A673 (cell line): ENCODE measurements at places on chromosomes 1 and 21.
A peak's percentile ranks its signal among the peaks of the same experiment; 100 is the strongest.

DNA sequence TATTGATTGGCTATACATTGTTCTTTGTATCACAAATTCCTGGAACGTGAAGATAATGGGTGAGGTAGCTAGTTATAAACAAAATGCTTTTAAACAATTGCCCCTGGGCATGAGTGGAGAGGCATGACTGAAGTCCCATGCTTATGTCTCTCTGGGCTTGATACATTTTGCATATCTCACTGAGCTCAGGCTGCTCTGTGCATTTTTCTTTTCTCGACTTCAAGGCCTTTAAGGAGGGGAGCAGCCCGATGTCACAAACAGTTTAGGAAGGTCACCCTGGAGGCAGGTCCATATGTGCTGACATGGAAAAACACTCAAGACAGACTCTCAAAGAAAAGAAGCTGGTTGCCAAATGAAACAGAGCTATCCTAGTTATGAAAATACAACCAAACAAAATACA lies 80.1 kb upstream of the PUM1 start:
- DNase-seq = no peak

DNA sequence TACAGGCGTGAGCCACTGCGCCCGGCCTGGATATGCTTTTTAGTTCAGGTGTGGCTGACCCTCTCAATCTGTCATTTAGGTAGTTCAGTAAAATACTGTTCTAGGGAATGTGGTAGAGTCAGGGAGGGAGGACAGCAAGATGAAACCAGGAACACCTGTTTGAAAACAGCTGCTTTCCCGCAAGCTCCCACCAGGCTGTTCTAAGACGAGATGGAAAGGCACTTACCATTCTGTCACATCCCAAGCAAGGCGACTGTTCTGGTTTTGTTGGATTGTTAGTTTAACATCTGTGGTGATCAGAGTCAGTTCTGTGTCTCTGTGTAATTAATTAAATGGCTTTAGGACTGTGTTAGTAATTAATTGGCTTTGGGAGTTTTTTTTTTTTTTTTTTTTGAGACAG lies 2.9 kb downstream of the CHAF1B start:
- DNase-seq = no peak

DNA sequence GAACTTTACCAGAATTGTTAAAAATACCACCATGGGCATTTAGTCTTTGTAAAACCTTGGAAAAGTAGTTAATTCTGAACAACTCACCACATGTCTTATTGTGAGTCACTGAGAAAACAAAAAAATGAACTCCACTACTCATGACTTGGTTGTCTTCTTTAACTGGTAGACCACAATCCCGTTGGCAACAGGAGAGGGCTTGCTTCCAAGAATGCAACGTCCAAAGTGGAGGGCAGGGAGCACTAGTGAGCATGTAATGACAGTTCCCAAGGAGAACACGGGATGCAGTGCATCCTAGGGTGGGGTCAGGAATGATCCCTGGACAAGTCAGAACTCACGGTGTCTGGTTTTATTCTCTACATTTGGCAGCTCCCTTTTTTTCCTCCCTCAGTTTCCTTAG lies 15.2 kb upstream of the HMCN1 start:
- peak; percentile 74 for DNase-seq

DNA sequence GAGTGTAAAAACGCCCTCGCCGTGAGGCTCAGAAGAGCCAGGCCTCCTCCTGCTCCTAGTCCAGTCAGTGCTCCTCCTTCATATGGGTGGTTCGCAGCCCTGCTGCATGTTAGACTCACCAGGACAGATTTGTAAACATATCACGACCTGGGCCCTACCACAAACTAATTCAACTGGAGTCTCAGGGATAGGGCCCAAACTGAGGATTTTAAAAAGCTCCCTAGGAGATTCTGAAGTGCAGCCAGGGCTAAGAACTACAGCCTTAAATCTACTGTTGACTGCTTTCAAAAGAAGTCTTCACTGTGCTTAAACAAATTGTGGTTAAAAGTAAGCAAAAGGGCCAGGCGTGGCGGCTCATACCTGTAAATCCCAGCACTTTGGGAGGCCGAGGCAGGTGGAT lies 57.0 kb downstream of the CAMTA1 start:
- no peak for DNase-seq

GRCh38 chr1:12618965-12619791 lies 1.2 kb upstream of the DHRS3 start:
- peak; percentile 55 for DNase-seq

DNA sequence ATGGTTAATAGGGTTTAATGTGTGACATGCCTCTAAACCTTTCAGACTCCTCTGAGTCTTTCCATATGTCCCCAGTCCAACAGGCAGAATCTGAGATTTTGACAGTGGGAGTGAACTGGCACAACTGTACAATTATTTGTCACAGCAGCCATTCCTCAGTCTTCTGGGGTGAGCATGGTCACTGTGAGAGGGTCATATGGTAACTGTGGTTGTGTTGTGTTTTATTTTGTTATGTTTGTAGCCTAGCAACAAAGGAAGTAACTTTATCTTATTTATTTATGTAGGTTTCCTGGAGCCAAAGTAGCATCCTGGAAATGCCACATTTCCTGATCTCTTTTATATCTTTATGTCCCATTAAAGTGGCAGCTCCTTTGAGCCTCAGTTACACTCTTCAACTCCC lies 1067.9 kb downstream of the TTLL7 start:
- no peak for DNase-seq

DNA sequence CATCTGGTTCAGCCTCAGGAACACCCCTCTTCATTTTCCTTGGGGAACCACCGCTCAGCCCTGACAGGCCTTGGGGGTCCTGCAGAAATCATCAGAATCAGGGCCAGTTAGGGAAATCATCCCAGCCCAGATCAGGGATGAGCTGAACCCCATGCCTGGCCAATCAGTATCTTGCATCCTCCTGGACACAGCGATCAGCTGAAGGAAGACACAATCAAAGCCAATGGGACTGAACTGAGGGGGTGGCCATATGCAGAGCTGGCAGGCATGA lies 395.4 kb downstream of the MATN1 start:
- no peak for DNase-seq

DNA sequence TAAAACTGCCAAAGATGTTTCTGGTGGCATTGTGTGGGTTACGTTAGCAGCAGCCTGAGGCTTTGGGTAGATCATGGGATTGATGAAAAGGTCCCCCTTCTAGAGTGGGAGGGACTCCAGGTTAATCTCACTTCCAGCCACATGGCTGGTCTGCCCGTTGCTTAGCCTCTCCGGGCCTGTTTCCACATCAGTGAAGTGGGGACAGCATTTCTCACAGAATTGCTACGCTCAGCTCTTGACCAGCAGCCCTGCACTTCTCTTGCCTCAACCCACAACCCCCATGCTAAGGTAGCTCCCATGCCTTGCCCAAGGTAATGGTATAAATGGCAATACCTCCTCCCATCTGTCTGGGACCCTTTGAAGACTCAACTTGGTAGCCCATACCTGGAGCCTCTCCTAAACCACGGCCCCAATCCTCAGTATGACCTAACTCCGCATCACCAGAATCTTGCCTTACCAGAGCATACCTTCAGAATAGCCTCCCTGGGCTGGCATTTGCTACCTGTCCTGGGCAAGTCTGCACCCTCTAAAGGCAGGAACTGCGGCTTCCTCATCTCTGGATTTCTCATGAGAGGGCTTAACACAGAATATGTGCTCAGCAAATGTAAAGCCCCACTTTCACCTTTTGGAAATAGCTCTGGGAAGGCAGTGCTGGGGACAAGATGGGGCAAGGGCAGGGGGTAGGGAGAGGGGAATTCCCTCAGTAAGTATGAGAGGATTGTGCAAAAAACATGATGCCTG lies 10.9 kb upstream of the GUCA2A start:
- DNase-seq = no peak

DNA sequence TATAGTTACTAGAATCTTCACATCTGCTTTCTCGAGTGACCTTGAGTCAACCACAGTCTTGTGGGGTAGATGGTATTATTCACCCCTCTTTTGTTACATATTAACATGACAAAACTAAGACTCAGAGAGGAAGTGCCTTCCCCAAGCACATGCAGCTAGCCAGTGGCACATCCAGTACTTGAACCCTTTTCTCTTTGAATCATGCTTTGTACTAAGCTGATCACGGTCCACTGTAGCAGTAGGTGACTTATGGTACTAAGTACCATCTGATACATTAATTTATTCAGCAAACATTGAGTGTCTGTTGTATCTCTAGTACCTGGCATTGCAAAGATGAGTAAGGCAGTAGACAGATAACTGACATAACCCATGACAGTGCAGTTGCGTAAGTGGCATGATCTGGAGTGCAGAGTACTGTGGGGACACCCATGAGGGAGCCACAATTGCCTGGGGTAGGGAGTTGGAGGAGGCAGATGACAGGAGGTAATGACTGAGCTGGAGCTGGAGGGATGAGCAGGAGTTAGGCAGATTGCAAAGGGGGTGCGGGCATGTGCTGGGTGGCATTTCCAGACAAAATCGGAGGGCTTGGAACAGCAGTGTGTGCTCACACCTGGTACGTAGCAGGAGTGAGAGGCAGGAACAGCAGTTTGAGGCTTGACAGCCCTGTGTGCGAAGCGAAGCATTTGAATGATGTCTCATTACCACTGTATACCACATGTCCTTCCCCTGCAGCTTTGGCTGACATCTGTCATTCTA lies 29.8 kb downstream of the UCK2 start:
- DNase-seq = no peak

DNA sequence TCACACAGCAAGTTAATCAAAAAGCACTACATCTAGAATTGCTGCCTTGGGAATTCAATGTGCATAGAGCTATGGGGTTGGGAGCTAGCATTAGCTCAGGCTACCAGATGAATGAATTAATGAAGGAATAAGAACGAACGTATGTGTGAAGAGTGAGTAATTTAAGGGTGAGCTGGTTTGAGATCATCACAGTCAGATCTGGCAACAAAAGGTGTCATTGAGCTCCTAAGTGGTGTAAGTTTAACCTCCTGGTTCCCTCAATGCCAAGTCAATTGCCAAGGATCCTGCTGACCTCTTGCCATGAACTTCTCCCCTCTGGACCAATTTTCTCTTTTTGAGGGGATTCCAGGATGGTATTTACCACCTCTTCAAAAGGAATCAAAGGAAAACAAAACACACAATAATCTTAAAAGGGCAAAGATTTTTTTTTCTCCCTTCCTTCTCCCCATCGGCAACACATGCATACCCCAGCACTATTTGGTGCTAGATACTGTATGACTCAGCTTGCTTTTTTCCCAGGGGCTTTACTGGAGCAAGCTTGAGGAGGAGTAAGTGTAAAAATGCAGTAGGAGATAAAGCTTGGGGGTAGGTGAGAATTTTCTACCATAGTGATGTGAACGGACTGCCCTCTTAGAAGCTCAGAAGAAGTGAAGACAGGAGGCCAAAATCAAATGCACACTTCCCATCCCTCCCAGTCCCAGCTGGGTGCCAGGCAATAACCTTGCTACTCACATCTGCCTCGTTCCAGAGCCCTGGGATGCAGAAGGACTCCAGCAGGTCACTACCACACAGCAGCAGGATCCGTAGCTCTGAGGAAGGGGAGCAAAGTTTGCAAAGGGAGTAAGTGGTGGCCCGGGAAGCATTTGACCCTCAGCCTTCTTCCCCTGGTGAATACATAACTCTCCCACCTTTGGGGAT lies 92.0 kb downstream of the LAMC2 start:
- DNase-seq = peak; percentile 40

GRCh38 chr1:94872771-94873495 lies 52.8 kb downstream of the SLC44A3 start:
- no peak for DNase-seq

DNA sequence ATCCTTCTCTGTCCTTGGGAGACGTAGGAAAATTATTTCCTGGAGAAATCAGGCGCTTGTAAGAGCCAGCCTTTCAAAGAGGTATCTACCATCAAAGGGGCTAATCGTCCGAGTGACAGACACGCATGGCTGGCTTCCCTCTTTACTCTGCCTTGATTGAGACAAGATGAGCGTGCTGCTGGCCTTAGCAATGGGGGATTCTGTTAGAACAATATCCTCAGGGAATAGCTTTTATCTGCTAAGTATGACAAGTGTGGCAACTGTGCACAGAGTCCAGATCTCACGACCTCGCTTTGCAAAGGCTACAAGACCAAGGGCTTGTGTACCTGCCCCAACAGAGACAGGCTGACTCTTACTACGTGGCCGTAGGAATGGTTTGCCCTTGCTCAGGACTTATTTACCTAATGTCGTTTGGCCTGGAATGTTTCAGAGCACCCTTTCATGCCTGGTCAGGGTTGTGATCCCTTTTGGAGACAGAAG lies 417.1 kb downstream of the KIF26B start:
- no peak for DNase-seq

DNA sequence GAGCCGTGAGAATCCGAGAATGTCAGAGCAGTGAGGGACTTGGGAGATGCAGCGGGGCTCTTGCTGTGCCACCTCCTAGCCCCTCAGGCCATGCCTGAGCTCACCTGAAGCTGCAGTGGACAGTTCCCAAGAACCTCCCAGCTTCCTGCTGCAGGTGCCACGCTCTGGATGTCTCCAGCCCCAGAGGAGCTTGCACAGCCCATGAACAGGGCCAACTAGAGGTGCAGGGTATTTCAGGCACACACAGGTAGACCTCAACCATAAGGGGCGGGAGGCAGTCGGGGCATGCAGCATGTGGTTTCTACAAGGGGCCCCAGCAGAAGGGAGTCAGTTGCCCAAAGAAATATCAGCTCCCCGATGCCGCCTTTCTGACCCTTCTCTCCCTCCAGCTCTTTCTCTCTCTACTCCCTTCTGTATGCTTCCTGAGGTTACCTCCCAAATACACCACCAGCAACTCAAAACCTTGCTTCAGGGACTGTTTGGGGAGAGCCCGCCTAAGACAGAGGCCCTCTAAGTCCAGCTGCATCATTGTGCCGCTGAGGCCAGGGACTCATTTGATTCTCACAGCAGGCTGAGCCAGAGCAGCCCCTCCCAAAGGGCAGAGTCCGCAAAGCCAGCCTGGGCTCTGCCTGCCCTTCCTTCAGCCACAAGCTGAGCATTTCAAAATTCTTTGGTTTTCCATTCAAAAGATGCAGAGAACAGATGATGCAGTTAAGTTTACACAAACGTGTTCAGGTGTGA lies 209.8 kb downstream of the MATN1 start:
- DNase-seq = no peak

DNA sequence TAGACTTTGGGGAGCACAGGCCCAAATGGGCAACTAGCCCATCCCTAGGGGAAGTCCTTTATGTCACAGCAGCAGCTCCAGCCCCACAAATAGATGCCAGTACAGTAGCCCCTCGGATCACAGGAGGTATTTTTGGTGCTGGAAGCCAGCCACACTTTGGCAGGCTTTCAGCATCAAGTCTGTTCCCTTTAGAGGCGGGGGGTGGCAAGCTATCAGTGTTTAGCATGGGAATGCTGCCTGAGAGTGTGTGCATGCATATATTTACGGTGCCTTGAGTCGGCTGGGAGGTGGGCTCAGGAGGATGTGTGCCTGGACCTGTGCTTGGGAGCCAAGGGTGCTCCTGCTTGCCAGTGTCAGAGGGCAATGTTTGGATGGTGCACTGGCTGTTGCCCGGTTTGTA lies 3.5 kb upstream of the PLXNA2 start:
- no peak for DNase-seq

- peak; percentile 62 for DNase-seq
Measured at GRCh38 chr1:77888781-77889642, 588 bp downstream of the NEXN start.

GRCh38 chr21:25329227-25329825 lies 278.0 kb downstream of the MRPL39 start:
- no peak for DNase-seq

- DNase-seq = no peak
Measured at GRCh38 chr1:235954306-235955283, 87.9 kb upstream of the LYST start.
